HAP-1 (cell line): ENCODE measurements at places on chromosomes 12 and 14.

GRCh38 chr12:92457458-92458180 lies 245.2 kb upstream of the PLEKHG7 start:
- DNase-seq, result no peak

GRCh38 chr12:130347588-130347987 lies 9.9 kb downstream of the PIWIL1 start:
- DNase-seq, result no peak

- DNase-seq, result no peak
Measured at GRCh38 chr14:103008768-103009357, 48.5 kb downstream of the CDC42BPB start.

GRCh38 chr12:45268672-45269411 lies 52.9 kb downstream of the ANO6 start:
- DNase-seq, result peak; percentile 84

GRCh38 chr12:110345176-110345661 lies 58.3 kb downstream of the ANAPC7 start:
- DNase-seq, result no peak

DNA sequence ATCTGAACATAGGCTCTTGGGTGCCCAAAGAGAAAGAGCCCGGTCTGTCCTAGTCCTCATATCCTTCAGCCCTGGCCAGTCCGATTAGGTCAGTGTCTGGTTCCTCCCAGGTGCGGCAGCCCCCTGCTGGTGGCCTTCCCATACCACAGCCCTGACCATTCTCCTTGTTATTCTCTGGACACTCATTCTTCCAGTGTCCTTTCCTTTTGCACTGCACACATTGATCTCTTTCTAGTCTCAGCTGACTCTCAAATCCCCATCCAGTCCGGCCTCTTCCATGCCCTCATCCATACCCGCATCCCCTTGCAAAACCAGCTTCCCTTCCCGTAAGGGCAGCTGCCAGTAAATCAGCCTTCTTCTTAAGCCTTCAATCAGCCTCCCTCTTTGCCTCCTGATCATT lies 1316.3 kb downstream of the TMEM121 start:
- DNase-seq, result peak; percentile 17

GRCh38 chr12:48712209-48712608 lies 4.3 kb downstream of the CCNT1 start:
- no peak for DNase-seq

GRCh38 chr12:23556661-23557060 lies 392.8 kb downstream of the SOX5 start:
- DNase-seq, result no peak

GRCh38 chr12:22494319-22494718 lies 50.0 kb downstream of the C2CD5 start:
- DNase-seq, result no peak

DNA sequence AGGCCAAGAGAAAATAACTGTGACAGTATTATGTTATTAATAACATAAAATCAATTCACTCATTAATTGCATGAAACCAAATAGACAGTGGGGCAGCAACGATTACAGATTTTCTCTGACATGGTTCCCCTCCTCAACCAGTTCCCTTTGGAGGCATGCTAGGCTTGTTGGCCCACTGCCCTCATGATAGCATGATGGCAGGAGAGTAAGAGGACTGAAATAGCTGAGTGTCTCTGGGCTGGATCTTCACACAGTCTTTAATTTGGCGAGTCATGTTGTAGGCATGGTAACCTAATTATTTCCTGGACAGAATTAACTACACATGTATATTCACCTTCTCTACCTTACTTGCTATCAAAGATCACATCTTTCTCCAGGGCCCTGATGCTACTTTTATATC lies 266.2 kb upstream of the PELI2 start:
- DNase-seq, result no peak

DNA sequence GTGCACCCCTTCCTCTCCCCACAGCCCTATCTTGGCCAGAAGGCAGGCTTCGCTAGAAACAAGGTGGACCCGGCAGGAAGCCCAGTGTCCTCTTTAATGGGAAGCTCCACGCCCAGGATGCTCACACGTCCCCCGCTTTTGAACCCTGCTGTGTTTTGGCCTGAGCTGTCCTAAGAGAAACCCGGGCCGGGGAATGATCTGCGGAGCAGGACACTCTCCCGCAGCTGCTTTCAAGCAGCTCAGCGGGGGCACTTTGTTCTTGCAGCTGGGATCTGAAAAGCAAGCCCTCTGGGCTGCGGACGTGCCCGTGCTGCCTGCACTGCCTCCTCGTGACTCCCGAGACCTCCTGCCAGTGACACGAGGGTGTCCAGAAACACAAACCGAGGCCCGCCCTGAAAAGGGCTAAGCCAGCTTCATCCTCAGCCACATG lies 30.0 kb downstream of the SCARB1 start:
- DNase-seq, result peak; percentile 27

GRCh38 chr12:24778486-24779304 lies 170.2 kb downstream of the BCAT1 start:
- DNase-seq, result peak; percentile 51

- no peak for DNase-seq
Measured at GRCh38 chr14:45253754-45254310, 830 bp upstream of the MIS18BP1 start.
